ENCODE measurements at places on chromosomes 12 and 14.

GRCh38 chr14:58947156-58947555, 241.3 kb upstream of the DAAM1 start:
- DNase-seq, result no peak

- no peak for DNase-seq
Measured at GRCh38 chr12:94140556-94140955, 7.8 kb upstream of the PLXNC1 start.

- DNase-seq, result peak; percentile 44
Measured at GRCh38 chr14:83463500-83464098, 1929.9 kb upstream of the SEL1L start.

- no peak for DNase-seq
Measured at GRCh38 chr12:80217011-80217535, 117.7 kb downstream of the OTOGL start.

- no peak for DNase-seq
Measured at GRCh38 chr14:103607822-103608221, 21.2 kb upstream of the KLC1 start.

- no peak for DNase-seq
Measured at GRCh38 chr14:69877492-69877891, 1.7 kb upstream of the SMOC1 start.

GRCh38 chr14:92487513-92488133, 26.0 kb upstream of the RIN3 start:
- DNase-seq, result no peak

- no peak for DNase-seq
Measured at GRCh38 chr12:41683023-41683422, 461.7 kb downstream of the GXYLT1 start.

DNA sequence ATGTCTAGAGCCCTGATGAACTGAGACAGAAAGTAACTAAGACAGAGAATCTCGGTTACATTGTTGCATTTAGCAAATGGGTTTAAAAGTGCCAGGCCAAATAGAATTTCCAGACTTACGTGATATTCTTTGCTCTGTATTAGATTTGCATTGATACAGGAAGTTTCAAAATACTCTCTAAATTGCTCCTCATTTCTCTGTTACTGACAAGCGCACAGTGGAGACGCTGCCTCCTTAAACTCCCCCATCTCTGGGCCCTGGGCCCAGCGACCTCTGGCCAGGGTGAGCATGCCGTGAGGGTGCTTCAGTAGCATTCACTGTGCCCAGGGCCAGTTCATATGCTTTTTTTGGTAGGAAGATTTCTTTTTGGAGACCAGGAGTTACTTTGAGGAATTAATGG, 22.9 kb upstream of the EVL start:
- no peak for DNase-seq

DNA sequence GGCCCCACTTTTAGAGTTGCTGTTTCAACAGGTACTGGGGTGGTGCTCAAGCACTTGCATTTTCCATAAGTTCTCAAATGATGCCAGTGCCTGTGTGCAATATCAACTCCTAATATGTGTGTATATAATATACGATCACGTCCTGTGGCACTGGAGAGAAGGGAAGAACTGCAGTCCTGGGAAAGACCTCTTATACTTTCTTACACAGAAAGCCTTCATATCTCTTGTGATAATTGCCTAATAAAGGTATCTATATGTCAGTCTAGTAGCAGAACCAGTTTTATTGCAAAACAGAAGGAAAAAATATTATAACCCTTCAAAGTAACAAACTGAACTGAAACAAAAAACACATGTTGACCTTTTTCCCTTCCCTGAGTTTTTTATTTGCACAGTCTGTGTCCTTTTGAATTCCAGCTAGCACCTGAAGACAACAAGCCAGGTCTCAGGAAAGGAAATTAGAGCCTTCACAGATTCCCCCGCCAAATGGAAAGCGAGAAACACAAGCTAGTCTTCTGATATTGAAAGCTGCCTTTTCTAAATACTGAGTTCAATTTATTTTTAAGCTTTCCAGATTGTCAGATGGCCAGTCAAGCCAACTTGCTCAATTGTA, 44.4 kb downstream of the IGF1 start:
- no peak for DNase-seq

DNA sequence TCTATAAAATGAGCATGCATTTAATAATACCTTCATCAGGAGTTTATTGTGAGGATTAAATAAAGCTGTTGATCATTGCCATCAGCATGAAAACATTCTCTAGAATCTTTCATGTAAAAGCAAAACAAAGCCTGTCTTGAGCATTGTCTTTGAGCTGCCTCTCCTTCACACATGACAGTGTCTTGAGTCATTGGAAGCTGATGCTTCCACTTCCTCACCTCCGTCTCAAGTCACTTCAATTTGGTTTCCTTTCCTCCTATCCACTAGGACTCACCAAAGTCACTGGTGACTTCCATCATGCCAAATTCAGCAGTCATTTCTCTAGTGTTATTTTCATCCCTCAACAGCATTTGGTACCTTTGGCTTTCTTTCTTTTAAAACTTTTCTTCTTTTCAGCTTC, 31.6 kb upstream of the MYBPC1 start:
- DNase-seq, result no peak

DNA sequence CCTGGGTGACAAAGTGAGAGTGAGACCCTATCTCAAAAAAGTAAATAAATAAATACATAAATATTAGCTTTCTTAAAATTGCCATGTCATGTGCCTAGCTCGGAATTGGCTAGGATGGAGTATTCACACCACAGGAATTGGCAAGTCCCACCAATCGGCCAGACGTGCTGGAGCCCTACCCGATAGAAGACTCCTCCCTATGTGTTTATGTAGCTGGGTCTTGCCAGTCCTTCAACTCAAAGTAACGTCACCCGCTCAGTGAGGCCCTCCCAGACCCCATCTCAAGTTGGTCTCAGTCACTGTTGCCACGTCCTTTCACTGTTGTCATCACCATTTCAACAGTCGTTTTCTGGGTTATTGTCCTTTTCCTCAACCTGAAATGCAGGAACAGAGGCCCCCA, 20.2 kb downstream of the VRTN start:
- DNase-seq, result no peak

DNA sequence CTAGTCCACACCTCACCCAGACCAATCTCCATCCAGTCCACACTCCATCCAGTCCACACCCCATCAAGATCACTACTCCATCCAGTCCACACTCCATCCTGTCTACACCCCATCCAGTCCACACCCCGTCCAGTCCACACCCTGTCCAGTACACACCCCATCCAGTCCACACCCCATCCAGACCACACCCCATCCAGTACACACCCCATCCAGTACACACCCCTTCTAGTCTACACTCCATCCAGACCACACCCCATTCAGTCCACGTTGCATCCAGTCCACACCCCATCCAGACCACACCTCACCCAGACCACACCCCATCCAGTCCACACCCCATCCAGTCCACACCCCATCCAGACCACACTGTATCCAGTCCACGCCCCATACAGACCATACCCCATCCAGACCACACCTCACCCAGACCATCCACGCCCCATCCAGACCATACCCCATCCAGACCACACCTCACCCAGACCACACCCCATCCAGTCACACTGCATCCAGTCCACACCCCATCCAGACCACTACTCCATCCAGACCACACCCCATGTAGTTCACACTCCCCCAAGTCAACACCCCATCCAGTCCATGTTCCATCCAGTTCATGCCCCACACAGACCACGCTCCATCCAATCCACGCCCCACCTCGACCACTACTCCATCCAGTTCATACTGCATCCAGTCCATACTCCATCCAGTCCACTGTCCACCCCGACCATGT, 116.6 kb upstream of the RTL1 start:
- no peak for DNase-seq

DNA sequence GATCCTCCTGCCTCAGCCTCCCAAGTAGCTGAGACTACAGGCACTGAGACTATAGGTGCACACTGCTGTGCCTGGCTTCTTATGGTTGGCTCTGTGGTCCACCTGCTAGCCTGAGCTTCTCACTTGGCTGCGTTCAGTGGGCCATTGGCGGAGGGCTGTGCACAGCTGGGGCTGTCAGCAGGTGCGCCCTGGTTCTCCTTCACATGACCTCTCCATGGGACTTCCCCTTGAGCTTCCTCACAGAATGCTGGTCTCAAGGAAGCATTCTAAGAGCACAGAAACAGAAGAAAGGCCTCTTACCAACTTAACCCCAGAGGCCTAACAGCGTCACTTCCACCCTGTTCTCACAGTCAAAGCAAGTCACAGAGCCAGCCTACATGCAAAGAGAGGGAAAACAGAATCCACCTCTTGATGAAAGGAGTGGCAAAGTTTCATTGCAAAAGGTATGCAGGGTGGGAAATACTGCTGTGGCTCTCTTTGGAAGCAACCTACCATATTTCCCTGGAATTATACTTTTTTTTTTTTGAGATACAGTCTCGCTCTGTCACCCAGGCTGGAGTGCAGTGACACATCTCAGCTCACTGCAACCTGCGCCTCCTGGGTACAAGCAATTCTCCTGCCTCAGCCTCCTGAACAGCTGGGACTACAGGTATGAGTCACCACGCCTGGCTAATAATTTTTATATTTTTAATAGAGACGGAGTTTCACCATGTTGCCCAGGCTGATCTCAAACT, 9.3 kb downstream of the RILPL2 start:
- no peak for DNase-seq

DNA sequence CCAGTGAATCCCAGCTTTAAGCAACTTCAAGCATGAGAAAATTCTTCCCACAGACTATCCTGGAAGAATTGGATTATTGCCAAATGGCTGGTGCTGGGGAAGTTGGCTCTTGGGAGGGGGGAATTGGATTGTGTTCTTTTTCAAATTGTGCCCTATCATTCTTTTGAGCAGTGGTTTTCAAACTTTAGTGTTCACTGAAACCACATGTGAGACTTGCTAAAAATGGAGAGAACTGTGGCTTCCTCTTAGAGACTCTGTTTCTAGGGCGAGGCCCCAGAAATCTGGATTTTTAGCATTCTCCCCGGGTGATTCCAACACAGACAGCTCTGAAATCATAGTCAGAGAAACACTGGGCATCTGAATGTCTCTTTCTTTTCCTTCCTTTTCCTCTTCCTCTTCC, 14.3 kb upstream of the OTUB2 start:
- DNase-seq, result peak; percentile 41

DNA sequence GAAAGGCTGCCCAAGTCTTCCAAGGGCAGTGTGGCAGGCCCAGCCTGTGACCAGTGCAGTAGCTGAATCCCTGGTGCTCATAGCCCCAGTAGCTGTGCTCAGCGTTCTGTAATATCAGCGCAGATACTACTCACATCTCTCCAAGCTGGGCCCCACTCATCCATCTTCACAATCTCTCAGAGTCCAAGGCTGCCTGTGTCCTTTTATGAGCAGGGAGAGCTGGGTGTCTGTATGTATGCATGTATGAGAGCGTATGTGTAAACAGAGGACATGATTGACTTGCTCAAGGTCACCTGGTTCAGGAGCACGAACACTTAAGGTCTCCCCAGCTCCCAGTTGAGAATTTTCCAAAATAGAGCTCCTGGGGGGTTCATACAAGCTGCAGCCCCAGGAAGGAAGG, 5.4 kb downstream of the AQP6 start:
- no peak for DNase-seq

DNA sequence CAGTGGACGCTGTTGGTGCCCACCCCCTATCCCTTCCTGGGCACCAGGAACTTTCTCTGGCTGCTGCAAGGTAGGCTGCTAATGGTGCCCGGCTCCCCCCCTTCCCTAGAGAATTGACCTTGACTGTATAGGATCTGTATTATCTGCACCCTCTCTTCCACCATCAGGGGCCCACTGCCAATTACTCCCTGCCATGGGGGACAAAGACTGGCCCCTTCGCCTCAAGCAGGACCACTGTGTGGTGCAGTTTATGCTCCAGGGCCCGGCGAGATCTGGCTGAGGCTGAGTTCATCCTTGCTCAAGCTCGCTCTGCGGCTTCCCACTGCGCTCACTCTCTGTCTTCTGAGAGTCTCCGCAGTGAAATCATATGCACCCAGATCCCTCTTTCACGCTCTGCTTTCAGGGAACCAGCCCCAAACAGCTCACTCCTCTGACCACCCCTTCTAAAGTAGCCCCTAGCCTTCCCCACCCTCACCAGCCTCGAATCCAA, 95.2 kb downstream of the LGMN start:
- no peak for DNase-seq

DNA sequence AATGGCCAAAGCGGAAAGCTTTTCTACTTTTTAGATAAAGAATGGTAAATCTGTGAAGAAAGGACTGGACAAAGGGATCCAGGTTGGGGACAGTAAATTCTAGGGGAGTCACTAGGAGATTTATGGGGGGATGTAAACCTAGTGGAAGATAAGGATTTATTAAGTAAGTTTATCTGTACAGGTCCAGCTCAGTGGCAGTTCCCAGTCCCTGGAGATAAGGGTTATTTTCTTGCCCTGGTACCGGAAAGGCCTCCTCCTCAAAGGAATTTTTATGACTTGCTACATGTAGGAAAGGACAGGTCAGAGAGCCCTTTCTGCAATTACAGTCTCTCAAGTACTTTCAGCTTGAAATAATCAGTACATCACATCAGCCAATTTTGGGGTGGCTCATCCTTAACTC, 72.6 kb upstream of the BICD1 start:
- no peak for DNase-seq

DNA sequence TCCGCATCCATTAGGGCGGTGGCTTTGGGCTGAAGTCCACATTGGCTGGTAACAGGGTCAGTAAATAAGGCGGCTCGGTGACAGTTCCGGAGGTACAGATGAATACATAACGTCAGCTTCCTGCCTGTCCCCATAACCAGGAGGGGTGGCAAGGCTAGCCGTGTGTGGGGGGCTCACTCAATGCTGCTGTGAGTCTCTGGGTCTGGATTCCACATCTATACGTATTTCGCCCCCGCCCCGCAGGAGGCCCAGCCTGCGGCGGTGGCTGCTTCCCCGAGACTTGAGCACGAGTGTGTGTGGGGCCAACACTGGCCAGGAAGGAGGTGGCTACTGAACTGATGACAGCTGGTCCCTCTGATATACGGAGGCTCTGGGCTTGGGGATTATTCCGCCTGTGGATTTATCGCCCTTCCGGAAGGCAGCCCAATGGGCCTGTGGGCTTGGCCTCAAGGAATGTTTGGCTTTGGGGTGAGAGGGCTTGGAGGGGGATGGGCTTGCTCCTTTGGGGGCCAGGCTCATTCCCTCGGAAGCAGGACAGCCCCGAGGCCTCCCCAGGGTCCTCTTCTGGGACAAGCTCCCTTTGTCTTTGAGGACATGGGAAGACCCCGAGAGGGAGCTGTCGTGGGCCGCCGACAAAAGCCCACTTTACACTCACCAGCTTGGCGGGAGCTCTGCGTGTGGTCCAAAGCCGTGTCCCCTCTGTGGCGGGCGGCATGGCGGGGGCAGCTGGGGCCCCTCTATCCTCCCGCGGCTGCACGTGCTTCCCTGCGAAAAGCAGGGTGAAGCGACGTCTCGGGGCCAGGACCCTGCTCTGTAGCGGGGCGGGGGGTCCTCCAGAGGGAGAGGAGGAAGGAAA, 82.1 kb downstream of the KIF26A start:
- DNase-seq, result no peak

DNA sequence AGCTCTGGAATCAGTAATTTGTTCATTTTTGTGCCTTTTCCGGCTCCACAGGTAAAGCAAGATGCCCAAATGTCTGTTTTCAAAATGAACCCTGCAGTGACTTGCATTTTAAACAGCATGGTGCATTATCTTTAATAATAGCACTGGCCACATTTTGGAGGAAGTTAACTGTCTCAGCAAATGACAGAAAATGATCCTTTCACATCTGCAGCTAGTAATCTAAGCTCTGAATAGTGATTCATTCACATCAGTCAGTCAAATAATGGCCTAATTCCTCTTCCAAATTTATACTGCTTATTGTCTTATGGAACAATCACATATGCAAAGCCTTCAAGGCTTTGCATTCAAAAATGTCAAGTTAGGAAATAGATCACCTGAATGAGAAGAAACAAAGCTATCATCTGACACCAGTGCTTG, 75.6 kb downstream of the PPM1H start:
- DNase-seq, result no peak

GRCh38 chr14:105877645-105878044, 351.3 kb downstream of the TMEM121 start:
- DNase-seq, result no peak
